ENCODE measurements at places on chromosomes 2 and 18.
A peak's percentile ranks its signal among the peaks of the same experiment; 100 is the strongest.

DNA sequence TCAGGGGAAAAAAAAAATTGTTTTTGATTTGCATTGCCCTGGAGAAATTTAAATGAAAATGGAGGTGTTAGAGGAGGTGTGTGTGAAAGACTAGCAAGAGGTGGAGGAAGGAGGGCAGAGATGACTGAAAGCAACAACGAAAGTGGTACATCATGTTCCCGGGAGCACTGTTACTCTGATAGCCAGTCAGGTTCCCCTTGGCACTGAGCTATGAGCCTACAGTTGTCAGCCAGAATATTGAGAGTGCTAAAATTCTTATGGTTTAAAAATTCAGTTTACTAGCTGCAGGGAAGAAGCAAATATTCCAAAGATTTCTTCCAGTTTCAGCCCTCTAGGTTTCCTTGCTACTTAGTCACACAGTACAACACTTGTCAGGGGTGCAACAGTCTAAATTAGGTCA lies 366.7 kb upstream of the DLGAP1 start:
- ATAC-seq = no peak

GRCh38 chr2:119425119-119425405 lies 6.6 kb upstream of the TMEM37 start:
- no peak for ATAC-seq

DNA sequence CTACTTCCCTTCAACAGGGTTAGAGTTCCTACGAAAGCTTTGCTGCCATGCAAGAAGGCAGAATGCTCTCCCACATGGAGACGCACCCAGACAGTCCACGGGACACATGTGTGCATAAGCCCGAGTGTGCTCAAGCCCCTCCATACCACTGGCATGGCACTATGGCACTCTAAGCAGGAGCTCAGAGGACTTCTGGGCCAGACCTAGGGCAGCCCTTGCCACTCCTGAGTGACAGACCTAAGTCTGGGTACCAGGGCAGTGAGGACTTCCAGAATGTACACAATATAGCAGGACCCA lies 11.4 kb upstream of the ARID5A start:
- ATAC-seq = no peak

- ATAC-seq = peak; percentile 59
These were observed 54.2 kb upstream of the CTDP1 start for GRCh38 chr18:79625195-79625923.

DNA sequence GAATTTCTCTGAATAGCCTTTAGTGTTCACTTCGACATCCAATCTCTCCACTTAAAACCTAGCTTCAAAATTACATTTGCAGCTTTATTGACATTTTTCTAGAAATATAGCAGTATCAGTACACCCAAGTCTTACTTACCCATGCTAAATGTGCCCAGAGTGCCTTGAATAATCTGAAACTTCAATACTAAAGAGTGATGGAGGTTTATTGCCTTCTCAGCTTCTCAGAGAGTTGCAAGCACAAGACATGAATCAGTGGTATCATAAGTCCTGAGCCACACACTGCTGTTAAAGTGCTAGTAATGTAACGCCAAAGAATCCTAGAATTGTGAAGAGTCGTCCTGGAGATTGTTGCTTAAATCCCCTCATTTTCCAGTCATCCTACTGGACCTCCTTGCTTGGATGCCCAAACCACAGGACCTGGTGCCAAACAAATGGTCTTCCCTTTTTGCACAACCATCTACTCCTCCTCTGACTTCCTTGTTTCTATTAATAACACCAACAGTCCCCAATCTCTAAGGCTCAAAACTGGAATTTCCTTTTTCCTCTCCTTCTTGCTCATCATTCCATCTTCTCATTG lies 83.2 kb upstream of the SPATS2L start:
- no peak for ATAC-seq
